NCI-H2029 treated with DMSO at 0.1 percent for 48 hours (cell line): ENCODE measurements at places on chromosomes 16 and 17.

GRCh38 chr16:11088074-11088730 is 143.8 kb downstream of the CLEC16A start:
- no peak for DNase-seq

- DNase-seq, result no peak
Observed at GRCh38 chr16:66713076-66713475, 16.5 kb upstream of the CMTM4 start.

DNA sequence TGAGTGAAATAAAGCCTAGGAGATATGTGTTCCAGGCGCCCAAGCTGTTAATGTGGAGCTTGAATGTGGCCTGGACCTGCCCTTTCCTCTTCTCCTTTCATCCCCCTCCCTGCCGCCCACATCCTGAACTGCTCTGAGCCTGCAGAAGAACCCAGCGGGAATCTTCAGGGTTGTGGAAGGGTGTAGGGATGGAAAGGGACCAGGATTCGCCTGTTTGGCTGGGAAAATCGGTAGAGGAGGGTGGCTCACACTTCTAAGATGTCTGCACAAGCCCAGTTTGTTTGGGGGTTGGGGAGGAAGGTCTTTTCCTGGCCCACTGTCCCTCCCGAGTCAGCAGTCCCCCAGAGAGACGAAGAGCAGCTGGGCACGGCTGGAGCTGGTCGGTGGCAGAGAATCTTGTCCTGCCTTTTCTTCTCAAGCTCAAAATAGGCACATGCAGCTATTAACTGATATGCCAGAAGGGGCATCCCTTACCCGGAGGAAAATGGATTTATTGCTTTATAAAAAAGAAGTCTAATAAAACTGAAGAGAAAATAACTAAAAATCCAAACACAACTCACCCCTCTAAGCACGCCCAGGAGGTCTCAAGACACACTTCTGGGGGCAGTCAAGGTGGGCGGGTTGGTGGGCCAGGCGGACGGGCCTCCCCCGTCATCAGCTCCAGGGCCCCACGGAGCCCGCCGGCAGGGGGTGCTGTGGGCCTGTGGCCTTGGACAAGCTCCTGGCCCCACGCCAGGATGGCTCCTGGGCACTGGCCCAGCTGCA is 11.5 kb upstream of the PITPNA start:
- DNase-seq, result peak; percentile 16

- DNase-seq, result no peak
Observed at GRCh38 chr17:58339755-58340404, 11.3 kb upstream of the TSPOAP1 start.

GRCh38 chr16:12010388-12011251 is 34.1 kb downstream of the SNX29 start:
- DNase-seq, result no peak

- DNase-seq, result no peak
Observed at GRCh38 chr17:53722407-53722806, 100.3 kb upstream of the KIF2B start.

GRCh38 chr17:17275971-17276370 is 5.1 kb downstream of the COPS3 start:
- no peak for DNase-seq
